ENCODE measurements at places on chromosomes 6 and 20.

GRCh38 chr6:117951783-117952182, 44.7 kb downstream of the SLC35F1 start:
- no peak for DNase-seq

DNA sequence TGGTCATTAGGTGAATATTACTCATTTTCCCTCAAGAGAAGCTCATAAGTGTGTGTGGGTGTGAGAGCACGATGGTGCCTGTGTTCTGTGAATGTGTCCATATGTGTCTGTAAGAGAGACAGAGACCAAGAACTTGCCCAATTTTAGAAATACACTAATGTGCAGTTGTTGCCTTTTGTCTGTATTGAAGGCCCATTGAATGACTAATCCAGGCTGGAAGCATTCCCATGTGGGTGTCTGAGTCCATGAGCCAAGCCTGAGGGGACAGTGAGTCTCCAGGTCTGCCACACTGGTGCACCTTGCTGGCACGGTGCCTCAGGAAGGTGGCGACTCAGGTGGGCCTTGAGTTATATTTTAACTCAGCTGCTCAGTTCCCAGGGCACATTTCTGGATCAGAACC, 25.5 kb upstream of the ASXL1 start:
- no peak for DNase-seq

DNA sequence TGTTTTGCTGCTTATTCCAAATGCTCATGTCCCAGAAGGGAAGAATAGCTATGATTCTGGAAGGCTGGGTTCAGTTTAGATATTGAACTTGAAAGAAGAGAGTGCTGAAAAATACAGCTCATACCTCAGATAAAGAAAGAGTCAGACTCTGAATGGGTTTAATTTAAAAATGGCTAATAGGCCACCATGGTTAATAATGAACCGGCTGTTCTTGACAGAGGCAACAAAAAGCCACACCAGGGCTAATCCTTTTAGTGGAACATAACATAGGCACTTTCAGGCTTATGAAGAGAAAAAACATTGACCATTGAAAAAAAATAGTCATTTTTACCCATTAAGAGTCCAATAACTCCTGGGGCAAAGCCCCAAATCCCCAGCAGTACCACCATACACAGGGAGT, 59.4 kb downstream of the TNFRSF21 start:
- DNase-seq, result no peak

GRCh38 chr20:47574616-47575364, 73.1 kb downstream of the NCOA3 start:
- no peak for DNase-seq

DNA sequence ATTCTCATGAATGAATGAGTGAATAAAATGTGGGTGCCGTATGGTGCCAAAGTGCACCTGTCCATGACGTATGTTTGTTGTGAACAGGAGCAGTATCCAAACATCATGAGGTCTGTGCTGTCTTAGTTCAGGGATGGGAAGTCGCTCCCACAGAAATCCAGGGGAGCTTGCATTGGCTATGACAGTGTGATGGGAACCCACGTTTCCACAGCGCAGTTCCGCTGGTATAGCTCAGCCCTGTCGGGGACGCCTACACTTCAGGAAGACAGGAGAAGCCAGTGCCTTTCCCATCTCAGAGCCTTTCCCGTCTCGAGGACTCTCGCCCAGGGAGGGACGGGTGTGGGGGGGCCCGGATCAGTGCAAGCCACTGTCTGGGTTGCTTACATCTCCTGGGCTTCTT, 69.8 kb downstream of the DACT2 start:
- no peak for DNase-seq
